Stimulated activated CD4-positive, alpha-beta T cell treated with anti-CD3 and anti-CD28 coated beads, Interleukin-12 subunit alpha, Interleukin-12 subunit beta, amount 100 ng/mL, for 24 hours (primary cell): ENCODE measurements at places on chromosomes 7 and 10.

- DNase-seq = no peak
Observed at GRCh38 chr7:96189129-96189820, 132.6 kb downstream of the SLC25A13 start.

DNA sequence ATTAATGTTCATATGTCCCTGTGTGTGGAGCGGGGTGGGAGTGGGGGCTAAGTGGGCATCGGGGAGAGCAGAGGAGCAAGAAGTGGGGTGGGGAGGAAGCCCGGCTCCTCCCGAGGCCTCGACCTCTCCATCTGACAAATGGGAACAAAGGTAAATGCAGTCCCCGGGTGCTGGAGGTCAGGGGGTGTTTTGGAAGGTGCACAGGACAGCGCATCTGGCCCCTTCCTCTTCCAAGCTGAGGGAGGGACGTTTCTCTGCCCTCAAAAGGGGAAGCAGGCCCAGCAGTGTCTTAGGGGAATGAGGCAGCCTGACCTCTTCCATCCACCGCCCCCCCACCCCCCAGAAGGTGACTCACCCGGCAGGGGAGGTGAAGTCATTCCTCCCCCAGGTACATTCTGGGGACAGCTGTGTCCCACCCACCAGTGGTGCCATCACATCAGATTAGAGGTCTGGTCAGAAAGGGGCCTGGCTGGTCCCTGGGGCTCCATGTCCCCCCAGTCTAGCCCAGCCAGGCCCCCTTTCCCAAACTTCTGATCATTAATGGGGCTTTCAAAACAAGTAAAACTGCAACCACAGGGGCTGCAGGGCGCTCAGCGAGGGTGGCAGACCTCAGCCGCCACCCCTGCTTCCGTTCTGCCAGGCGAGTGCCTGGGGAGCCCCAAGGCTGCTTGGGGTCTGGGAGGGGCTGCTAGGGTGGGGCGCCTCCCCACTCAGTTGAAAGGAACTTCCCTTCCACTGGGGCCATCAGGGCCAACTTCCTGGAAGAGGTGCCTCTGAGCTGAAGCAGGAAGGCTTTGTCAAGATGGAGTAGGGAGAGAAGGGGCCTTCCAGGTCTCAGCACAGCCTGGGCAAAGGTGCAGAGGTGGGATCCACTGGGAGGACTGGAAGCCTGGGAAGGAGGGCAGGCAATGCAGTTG, 10.8 kb downstream of the LFNG start:
- no peak for DNase-seq

DNA sequence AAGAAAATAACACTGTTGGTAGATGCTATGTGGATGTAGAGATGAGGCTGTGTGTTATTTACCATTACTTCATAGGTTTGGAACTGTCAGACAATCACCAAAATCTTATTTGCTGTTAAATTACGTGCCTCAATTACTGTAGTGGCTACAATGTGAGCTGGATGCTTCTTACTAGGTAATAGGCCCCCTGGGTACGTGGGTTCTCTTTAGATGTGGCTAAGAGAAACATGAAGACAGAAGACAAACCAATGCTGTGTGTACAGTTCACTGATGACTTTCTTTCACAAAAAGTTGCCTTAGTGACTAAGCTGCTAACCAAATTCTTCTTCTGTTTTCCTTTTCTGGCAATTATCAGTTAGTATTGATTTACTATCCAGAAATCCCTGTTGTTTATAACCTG, 144.6 kb downstream of the SEMA3E start:
- DNase-seq = no peak

DNA sequence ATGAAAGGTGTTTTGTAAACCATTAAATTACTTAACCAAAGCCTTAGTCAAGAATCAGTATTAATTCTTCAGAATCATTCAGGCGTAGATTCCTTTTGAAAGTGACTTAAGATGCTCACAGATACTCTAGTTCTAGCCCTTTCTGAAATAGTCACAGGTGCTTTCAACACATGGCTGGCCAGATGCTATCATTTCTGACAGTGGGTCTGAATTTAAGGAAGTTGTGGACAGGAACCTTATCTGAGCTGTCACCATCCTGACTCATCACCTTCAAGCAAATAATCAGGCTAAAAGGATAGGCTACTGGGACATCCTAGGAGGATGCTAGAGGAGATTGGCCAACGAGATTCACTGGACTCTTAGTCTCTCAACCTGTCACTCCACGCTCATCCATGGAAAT, 501.5 kb downstream of the LRMDA start:
- DNase-seq = no peak
